Kidney glomerular epithelial cell (primary cell): ENCODE measurements at places on chromosomes 2 and 18.

- no peak for DNase-seq
Measured at GRCh38 chr2:176936410-176936809, 276.2 kb upstream of the HNRNPA3 start.

GRCh38 chr18:38751898-38752297 lies 1186.3 kb upstream of the CELF4 start:
- peak; percentile 32 for DNase-seq

DNA sequence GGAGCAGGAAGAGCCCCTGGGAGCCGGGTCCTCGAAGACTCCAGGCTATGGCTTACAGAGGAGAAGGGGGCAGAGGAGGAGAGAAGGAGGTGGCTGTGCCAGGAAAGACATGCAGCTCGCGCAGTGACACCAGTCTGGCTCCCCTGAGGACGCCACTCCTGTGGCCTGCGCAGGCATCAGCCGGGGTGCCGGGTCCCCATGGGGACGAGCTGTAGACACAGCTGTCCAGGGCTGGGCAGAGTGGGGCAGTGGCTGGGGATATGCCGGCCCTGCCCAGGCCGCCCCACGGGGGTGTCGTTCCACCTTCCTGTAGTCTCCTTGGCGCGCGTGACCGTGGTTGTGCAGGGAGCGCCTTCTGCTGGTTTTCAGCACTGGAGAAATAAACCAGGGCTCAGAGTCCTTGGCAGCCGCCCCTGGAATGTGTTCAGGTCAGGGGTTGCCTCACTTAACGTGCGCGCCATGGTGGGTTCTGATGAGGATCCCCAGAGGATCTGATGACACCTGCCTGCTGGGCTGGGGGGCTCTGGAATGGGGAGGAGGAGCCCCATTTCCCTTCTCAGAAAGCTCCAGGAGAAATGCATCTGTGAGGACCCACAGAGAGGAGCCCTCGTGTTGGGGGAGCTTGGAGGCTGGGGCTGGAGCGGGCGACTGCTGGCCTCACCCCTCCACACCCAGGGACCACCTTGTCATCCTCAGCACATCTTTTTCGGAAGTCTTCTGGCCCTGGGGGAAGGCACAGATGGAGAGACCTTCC lies 26.7 kb downstream of the RAMP1 start:
- no peak for DNase-seq

DNA sequence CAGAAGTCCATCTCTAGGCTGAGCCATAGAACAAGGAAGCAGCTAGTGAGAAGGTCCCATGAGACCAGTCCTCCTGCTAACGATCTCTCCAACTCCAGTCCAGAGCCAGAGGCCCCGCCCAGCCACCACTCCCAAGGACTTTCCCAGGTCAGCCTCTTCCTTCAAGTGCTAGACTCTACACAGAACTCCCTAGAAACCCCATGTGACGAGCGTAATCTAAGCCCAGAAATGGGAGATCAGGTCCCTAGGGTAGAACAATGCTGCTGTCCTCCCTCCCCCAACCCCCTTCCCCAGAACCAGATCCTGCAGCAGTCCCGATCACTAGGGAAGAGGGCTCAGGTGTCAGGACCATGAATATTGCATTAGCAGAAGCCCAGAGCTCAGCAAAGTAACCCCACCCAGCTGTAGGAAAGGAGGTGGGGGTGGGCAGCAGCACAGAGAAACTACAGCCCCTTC lies 6.9 kb downstream of the DCTN1 start:
- no peak for DNase-seq

DNA sequence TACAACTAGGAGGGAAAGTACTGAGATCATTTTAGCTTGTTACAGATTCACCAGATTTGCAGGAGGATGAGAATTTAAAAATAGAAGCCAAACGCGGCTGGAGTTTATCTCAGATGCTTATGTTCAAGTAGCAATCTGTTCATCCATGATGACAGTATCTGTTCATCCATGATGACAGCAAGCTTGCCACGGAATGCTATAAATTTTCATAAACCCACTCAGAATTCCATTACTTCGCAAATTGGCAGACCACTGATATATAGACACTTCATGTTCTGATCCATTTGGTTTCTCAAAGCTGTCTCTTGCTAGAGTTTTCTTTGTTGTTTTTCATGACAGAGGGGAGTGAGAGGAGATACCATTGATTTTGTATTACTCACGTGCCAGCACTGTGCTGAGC lies 84.2 kb downstream of the GAREM1 start:
- no peak for DNase-seq

GRCh38 chr2:17536416-17536815 lies 4.1 kb upstream of the VSNL1 start:
- no peak for DNase-seq

DNA sequence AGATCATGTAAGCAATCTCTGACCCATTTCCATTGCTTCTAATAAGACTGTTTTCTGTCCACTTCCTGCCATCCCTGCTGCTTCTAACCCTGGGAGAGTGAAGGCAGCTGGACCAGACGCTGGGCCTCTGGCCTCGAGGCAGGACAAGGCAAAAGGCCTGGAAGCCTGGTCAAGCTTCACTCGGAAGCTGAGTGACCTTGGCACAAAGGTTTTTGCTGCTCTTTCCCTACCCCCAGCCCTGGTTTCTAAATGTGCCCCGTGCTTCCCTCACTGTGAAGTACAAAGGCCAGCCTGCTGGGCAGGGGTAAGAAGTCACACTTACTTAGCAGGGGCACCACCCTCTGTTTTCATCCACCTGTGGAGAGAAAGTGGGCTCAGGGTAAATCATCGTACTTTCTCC lies 195.0 kb downstream of the TNS1 start:
- no peak for DNase-seq

DNA sequence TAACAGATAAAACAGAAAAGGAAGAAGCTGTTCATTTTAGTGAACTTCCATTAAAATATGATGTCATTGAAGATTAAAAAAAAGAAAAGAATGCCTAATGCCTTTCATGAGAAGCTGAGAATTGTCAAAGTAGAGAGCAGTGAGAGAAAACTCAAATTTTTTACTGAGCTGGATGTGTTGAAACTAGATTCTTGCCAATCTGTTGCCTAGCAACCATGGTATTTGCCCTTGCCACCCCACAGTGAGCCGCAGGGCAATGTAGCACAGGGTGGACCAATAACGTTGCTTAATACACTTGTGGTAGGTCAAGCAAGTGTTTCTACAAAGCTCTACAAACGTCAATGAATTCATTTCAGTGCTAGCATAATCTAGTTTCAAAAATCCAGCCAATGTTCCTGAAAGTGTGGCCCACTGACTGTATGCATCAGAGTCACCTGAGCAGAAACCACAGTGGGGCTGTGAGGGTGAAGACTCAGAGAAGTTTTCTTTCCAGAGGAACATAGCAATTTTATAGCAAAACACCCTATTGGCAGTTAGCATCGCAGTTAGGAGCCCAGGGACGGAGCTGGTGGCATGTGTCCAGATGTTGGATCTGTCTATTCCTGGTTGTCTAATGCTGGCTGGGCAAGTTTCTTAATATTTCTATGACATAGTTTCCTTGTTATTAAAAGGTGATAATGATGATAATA lies 132.2 kb downstream of the DOCK10 start:
- peak; percentile 55 for DNase-seq

DNA sequence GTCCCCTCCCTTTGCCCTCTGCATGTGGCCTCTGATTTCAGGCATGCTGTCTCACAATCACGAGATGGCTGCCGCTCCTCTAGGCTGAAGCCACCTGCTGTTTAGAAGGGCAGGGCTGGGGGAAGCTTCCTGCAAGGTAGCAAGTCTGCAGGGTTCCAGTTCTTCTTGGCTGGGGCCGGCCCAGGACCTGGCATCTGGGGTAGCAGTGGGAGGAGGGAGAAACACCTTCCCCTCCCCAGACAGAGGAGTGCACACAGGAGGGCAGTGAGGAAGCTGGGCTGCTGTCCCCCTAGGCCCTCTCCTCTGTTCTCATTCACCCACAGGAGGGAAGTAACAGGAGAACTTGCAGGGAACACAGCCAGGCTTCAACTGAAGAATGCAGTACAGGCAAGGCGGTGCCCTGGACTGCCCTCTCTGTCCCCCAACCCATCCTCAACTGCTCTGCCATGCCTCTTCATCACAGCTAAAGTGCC lies 345.9 kb upstream of the HS6ST1 start:
- DNase-seq = no peak

GRCh38 chr2:196334710-196335109 lies 163.3 kb upstream of the STK17B start:
- DNase-seq = no peak

DNA sequence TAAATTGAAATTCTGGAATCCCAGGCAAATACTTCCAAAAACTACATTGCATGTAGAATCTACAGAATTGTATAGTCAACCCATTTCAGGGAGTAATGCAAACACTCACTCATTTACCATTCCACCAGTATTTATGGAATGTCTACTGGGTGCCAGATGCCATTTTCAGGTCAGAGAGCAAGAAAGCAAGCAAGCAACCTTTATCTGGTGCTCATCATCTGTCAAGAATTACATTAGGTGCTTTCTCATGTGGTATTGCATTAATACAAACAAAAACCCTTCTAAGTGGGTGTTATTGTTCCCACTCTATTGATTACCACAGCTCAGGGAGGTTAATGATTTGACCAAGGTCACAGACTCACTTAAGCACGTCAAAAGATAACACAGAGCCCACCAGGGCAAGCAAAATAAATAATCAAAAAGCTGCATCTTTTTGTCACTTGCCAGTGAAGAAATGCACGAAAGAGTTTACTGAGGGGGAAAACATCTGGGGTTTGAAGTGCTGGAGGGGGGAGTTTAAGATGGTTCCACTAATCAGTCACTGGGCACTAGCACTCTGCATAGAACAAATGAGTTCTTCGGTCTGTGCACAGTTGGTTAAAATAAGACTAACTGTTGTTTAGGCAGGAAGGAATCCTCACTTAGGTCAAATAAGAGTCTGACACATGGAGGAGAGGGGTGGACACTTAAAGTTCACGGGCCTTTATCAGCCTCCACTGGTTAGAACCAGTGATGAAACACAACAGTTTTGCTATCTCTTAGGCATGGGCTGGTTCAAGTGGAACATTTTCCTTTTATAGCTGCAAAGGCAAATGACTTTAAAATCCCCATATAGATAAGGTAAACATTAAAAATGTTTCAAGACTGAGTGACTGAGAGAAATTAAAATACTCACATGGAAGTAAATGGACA lies 208.8 kb downstream of the CDH2 start:
- peak; percentile 76 for DNase-seq

DNA sequence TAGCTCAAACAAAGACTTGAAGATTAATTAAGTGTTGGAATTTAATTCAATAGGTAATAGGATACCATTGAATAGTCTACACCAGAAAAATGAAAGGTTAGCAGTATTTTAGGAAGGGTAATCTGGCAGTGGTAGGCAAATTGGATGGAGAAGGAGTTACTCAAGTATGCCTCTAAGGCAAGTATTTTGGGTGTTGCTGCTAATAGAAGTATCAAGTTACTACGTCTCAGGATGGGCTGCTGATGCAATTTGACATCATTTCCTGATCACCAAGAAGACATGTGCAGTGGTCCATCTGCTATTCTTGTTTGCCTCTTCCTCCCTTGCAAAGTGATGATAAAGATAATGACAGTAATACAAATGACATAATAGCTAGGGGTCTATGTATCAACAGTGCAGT lies 485.3 kb downstream of the TGIF1 start:
- no peak for DNase-seq

- DNase-seq = no peak
Measured at GRCh38 chr2:180337136-180337535, 330.0 kb upstream of the CWC22 start.

DNA sequence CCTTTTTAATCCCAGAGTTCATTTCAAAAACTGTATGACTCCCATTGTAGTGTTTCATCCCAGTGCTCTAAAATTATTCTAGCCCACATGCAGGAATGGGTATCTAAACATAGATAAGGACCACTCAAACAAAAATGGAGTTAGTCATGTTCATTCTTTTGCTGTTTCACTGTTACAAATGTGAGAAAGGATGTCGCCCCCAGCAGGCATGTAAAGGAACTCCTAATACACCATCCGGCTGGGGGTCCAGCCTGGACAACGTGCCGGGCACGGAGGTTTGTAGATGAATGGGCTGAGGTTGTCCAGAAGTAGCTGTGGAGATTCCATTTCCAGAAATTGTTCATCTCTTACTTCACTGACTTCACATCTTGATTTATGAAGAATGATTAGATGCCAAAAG lies 101.9 kb upstream of the RAB12 start:
- DNase-seq = no peak

DNA sequence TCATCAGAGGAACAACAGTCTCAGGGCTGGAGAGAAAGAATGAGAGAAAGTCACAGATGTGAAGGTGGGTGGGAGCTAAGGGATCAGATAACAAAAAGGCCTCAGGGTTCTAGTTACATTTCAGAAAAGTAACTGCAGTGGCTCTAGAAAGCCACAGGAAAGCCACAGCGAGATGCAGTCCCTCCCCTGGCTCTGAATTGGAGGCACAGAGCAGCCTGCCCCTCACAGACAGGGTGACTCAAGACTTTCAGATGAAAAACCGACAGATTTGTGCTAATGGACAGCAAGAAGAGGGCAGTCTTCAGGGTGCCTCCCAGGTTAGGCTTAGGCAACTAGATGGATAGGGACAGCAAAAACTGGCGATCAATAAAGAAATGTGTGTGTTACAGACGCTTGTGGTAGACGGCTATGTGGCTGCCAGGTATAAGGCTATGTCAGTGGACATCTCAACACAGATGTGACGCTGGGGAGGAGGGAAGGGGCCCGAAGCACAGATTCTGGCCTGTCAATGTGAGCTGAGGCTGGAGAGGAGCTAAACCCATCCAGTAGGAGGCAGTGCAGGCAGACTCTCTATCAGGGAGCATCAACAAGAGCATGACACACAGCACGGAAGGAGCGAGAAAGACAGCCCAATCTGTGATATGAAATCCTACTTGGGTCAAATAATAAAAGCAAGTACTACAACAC lies 26.2 kb downstream of the UNC50 start:
- DNase-seq = no peak

DNA sequence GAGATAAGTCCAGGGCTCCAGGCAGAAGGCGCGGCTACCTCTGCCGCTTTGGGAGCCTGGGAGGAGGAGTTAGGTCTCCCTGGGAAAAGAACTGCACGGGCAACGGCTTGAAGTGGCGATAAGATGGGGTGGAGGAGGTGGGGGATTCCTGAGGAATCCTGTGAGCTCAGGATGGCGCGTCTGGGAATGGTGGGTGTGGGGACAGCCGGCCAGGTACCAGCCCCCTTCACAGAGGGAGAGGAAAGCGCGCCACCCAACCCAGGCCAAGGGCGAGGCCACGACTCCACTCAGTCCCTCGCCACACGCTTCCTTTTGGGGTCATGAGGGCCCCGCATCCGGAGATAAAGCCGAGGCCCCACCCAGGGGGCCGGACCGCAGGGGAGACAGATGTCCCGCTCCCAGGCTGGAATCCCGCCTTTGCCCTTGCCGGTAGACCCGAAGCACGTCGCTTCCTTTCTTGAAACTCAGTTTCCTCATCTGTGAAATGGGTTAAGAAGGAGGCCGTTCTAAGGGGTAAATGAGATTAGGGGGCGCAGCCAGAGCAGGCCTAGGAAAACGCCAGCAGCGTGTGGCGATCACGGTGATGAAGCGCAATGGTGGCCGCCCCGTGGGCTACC lies 1.7 kb upstream of the CTDSP1 start:
- DNase-seq = peak; percentile 36

DNA sequence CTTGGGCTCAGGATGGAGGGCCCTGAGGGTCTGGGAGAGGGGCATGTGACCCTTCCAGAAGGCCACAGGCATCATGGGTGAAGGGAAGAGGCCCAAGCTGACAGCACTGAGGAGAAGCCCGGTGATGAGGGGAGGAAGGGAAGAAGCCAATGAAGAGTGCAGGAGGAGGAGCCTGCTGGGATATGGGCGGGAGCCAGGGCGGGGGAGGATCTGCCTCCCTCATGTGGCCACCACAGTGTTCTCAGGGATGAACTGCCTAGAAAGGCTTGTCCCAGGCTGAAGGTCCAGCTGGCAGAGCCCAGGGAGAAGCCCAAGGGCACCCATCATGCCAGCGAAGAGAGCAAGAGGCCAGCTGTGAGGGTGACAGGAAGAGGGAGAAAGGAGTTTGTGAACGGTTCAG lies 24.6 kb upstream of the PLB1 start:
- DNase-seq = no peak
